Stimulated activated CD4-positive, alpha-beta T cell treated with anti-CD3 and anti-CD28 coated beads, TNF-alpha, amount 100 ng/mL, for 4 hours (primary cell): ENCODE measurements at places on chromosomes 7 and 10.

- no peak for DNase-seq
Measured at GRCh38 chr10:35388197-35388596, 51.9 kb downstream of the CCNY start.

- DNase-seq, result no peak
Measured at GRCh38 chr7:29447828-29448227, 115.8 kb upstream of the PRR15 start.

DNA sequence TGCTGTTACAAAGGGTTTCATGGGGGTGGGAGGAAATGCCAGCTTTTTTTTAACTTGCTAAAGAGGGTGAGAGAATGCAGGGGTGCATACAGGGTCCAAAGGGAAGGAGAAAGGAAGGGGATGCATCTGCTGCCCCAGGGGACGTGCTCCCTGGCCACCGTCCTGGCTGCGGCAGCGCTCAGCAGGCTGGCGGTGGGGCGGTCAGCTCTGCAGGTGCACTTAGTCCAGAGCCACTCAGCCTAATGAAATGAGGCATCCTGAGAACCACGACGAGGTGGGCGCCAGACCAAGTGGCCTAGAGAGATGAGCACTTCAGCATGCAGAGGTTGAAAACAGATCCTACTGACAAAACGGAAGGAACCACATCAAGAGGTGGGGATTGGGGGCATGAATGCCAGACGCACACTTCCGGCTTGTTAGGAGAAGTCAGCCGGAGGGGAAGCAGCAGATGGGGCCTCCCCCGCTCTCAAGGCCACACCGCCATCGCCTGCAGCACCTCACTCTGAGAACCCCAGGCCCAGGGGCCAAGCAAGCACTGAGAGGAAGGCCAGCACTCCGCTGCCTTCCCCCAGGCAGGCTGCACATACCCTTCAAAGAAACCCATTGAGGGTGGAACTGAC is 94.5 kb downstream of the MAD1L1 start:
- DNase-seq, result no peak

- no peak for DNase-seq
Measured at GRCh38 chr7:44678471-44679179, 70.0 kb upstream of the ZMIZ2 start.

DNA sequence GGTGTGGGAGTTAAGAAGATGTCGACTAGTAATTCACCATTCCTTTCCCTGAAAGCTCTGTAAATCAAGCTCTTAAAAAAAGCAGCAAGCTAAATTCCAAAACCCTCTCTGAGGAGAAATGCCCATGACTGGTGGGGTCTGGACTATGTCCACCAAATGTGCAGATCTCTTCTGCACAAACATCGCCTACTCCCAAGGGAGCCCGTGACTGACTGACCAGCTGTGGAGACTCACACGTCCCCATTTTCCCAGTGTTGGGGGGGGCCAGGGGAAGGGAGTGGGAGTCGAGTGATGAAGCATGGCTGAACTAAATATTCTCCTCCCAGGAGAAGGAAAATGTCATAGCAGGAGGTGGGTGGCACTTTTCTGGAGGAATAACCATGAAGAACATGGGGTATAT is 164.1 kb upstream of the HPS1 start:
- no peak for DNase-seq

DNA sequence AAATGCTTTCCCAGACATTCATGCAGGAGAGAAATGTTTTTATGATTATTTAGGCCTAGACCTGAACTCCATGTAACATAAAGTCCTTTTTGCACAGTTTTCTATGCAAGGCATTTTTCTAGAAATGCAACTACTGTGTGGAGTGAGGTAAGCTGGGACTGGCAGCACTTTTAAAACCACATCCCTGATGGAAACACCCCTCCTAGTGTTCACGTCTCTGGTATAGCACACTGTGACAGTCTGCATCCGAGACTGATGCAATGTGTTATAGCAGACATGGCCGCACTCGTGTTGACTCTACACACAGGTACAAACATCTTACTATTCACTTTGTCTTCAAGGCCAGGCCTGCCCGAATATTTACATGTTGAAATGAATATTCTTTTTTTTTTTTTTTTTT is 19.3 kb upstream of the ERCC6 start:
- DNase-seq, result no peak

GRCh38 chr7:146960773-146961391 is 844.3 kb downstream of the CNTNAP2 start:
- DNase-seq, result no peak

DNA sequence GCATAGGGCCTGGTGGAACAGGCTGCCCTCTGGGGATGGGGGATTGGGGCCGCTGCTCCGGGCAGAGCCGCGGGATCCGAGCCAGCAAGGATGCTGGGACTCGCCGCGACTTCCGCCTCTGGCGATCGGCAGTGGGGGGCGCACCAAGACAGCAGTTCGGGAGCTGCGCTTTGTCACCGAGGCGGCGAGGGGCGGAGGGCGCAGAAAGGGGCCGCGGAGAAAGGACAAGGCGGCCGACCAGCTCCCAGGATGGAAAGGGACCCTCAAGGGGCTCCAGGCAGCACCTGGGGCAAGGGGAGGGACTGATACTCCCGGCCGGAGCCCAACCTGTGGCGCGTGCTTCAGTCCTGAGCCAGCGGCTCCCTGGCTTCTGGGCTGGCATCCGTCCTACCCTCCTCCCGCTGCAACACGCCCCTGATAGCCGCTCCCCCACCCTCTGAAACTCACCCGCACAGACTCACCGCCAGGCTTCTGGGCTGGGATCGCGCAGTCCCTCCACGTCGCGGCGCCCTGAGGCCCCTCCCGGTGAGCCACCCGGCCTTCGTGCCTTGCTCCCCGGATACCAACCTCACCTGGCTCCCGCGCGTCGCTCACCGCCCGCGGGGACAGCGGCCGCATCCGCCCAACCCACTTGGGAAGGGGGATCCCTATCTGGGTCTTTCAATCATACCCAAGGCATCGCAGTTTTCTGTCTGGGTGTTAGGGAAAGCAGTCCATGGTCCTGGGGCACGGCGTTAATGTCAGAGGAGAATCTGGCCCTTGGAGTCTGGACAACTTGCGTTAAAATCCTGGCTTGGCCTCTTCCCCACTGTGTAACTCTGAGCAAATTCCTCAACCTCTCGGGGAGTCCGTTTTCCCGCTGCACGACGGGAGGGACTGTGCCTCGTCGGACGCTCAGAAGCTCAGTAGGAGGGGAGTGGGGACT is 7.0 kb upstream of the EVX1 start:
- DNase-seq, result no peak

GRCh38 chr10:62852961-62853702 is 37.0 kb upstream of the EGR2 start:
- DNase-seq, result no peak

GRCh38 chr10:58177362-58177947 is 90.2 kb downstream of the IPMK start:
- no peak for DNase-seq

DNA sequence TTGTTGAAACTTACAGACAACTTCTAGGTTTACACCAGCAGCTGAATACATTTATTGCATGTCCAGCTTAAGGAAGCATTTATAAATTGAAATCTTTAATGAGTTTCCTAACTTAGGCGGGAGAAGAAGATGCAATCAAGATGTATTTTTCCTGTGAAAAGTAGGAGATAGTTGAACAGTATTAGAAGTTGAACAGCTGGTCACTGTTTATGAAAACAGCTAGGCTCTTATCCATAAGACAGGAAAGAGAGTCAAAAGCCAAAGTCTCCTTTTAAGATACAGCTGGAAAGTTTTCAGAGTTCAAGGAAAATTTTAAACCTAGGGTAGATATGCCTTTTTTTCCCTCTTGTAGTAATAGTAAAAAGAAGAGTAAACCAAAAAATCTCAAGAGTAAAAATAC is 236.1 kb upstream of the FERD3L start:
- DNase-seq, result no peak

DNA sequence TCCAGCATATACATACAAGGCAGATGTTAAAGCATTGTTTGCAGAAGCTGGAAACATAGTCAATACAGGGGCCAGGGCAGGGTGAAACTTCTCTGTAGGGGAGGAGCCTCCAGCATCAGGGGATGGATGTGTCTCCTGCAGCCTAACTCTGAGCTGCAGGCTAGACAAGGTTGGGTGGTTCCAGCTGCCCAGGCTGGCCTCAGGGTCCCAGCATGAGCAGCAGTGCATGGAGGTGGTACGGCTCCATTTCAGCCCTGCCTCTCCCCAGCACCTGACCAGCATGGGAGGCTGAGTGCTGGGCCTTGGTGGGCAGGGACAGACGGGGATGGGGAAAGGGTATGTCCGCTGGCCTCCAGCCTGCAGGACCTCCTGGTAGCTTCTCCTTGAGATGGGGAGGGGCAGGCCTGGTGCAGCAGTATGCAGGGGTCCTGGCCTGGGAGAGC is 7.4 kb upstream of the TBRG4 start:
- DNase-seq, result no peak

- DNase-seq, result no peak
Measured at GRCh38 chr10:78729366-78729765, 339.4 kb upstream of the ZMIZ1 start.

DNA sequence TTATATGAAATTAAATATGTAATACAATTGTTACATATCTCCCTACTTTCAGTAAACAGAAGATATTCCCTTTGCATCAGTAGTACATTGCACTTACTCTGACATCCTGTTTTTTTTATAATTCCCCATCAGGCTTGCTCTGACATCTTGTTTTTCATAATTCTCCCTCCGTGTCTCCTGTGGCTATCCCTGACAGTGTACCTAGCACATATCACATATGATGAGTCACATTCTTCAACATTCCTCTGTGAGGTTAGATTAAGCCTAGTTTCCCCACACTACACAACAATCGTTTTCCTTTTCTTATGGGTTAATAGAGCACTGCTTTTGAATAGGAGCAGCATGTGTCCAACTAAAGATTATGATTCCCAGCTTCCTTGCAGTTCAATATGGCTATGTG is 250.6 kb upstream of the NPVF start:
- no peak for DNase-seq
